Activated CD4-positive, alpha-beta T cell treated with anti-CD3 and anti-CD28 coated beads for 4 hours (primary cell): ENCODE measurements at places on chromosomes 5 and 9.

GRCh38 chr5:39479537-39479936 is 54.8 kb upstream of the DAB2 start:
- no peak for DNase-seq

- DNase-seq: no peak
Observed at GRCh38 chr9:92590377-92590776, 54.6 kb upstream of the ECM2 start.

DNA sequence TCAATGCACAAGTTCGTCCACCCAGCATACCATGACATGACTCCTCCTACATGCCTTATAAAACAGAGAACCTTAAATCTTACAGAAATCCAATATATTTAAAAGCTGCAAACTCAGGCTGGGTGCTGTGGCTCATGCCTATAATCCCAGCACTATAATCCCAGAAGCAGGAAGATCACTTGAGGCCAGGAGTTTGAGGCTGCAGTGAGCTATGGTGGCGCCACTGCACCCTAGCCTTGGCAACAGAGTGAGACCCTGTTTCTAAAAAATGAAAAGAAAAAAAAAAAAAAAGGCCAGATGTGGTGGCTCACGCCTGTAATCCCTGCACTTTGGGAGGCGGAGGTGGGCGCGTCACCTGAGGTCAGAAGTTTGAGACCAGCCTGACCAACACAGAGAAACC is 68.7 kb downstream of the MTMR12 start:
- no peak for DNase-seq

- DNase-seq: no peak
Observed at GRCh38 chr5:54220230-54221040, 89.9 kb downstream of the ARL15 start.

- no peak for DNase-seq
Observed at GRCh38 chr5:124583469-124584350, 162.7 kb downstream of the ZNF608 start.

DNA sequence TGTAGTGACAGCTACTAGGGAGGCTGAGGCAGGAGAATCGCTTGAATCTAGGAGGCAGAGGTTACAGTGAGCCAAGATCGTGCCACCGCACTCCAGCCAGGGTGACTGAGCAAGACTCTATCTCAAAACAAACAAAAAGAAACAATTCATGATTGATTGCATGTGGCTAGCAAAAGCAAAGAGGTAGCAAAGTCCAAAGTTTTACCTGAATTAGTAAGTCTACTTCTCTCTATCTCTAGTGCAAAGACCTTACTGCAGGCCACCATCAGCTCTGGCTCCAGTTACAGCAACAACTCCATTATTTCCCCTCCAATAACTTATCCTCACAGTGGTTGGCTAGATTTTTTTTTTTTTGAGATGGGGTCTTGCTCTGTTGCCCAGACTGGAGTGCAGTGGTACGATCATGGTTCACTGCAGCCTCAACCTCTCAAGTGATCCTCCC is 6.2 kb upstream of the SAR1B start:
- DNase-seq: no peak

DNA sequence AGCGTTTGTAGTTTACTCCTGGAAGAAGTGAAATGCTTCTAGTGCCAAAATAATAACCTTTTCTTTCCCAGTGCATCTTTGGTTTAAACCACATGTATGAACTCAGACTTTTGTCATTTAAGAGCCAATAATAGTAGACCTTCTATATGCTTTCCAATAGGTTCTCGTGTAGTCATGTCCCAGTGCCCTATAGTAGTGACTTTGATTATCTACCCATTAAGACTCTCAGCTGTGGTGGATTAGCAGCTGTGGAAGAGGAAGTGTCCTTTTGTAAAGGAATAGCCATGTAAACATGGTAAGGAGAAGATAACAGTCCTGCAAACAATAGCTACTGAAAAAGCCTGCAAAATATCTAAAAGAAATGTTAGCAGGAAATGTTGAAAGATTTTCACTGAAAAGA is 765.3 kb downstream of the MTRR start:
- DNase-seq: no peak

DNA sequence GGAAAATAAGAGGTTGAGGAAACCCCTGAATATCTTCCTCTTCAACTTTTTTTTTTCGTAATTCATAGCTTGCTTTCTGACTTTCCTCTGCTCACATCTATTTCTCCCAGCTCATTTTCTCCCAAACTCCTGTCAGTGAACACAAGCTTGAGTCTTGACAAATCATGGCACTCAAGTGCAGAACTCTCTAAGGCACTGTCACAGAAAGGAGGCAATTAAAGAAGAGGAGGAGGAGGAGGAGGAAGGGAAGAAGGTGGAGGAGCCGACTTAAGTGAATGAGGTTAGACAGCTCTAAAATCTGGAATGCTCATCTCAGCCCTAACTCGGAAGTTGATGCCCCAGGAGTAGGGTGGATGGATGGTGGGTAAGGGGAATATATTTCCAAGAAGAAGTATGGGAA is 27.2 kb upstream of the NUDT12 start:
- DNase-seq: no peak

DNA sequence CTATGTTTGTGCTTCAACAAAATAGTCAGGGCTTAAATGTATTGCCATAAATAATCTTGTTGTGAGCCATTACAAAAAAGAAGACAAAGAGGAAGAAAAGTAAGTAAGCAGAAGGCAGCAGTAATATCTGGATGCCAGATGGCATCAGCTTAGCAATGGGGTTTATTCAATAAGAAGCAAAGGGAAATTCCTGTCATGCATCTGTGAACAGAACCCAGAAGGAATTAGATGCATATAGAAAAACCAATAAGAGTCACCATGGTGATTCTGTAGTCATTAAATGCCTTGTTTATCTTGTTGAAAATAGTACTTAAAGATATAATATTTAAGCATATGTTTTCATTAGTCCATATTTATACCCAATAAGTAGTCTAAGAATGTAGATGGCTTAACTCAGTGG is 216.0 kb downstream of the ADAMTSL1 start:
- DNase-seq: no peak

DNA sequence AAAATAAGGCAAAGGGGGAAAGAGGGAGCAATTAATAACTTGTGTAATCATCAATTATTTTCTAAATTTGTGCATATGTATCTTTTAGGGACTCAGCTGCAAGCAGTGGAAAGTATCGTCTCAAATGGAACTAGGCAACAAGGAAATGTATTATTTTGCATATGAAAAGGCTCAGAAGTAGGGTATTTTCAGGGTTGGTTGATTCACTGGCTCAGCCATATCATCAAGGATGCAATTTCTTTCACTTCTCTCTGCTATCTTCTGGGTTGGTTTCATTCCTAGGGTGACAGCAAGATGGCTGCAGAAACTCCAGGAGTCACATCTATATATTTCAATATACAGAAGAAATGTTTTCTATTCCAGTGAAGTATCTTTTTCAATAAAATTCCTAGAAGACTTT is 509.8 kb downstream of the DMAC1 start:
- no peak for DNase-seq

DNA sequence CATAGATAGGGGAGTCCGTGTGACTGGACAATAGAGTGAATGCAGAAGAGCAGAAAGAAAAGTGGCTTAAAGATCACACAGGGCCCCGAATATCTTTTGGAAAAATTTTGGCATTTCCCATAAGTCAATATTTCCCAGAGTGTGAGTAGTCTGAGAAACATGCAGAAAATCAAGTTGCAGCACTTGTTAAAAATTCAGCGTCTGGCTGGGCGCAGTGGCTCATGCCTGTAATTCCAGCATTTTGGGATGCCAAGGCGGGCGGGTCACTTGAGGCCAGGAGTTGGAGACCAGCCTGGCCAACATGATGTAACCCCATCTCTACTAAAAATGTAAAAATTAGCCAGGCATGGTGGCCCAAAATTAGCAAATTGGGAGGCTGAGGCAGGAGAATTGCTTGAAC is 227.0 kb downstream of the DRD1 start:
- DNase-seq: no peak

DNA sequence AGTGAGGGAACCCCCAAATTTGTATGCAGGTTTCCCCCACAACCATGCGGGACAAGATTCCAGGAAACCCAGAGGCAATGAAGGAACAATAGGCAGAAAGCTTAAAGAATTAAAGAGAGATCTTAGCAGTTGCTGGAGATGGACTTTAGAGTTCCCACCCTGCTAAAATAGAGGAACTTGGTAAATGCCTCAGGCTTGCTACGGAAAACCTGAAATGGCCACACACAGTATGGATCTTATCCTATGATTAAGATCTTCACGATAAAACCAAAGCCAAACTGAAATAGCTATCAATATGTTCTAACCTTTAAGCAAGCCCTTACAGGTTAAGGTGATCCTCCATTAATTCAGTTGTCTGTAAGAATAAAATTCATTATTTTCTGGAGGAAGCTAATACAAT is 148.3 kb downstream of the RANBP17 start:
- no peak for DNase-seq

DNA sequence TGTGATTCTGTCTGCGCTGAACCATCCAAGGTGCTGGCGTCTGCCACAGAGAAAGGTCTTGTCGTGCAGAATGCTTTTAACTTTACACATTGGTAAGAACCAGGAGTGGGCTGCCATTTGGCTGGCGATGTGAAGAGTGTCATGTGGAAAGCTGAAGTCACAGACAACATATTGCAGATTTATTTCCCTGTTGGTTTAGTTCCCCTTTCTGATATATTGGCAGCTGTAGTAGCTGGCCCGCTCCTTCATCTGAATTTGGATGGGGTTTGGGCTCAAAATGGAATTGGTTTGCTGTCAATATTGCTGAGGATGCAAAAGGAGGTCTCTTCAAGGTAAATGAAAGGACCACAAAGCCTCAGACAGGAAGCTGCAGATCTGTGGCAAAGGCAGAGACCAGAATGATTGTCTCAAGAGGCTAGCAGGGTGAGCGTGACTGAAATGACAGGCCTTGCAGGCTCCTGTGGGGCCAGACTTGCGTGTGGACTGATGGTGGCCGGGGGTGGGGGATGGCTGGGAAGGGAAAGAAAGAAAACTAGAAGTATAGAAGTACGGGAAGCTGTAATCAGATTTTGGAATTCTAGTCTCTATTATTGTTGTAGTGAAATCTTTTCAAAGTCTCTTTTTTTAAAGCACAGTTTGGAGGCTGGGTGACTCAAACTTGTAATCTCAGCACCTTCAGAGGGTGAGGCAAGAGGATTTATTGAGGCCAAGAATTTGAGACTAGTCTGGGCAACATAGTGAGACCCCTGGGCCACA is 25.1 kb upstream of the CD180 start:
- peak; percentile 26 for DNase-seq

DNA sequence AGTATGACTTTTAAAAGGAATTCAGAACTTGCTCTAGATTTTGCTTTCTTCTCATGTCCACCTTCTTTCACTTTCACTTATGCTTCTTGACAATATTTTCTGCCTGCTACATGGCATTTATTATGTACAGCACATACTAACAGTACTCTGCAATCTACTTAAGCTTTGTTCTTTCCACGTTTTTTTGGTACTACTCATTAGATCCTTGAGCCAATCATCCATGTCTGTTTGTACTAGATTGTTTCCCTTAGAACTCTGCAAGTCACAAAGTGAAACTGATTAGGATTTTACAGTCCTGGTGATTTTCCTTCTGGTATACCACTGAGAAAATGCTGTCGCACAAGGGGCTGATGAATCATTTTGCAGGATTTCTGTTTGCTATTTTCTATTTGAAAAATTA is 78.3 kb downstream of the PARP8 start:
- no peak for DNase-seq

- DNase-seq: no peak
Observed at GRCh38 chr9:108477529-108478006, 378.2 kb downstream of the ACTL7B start.

- DNase-seq: no peak
Observed at GRCh38 chr5:44332285-44332971, 56.8 kb downstream of the FGF10 start.

GRCh38 chr9:90878562-90878961 is 76.9 kb downstream of the SYK start:
- DNase-seq: no peak

GRCh38 chr9:15139469-15139868 is 167.5 kb downstream of the TTC39B start:
- DNase-seq: no peak
